ENCODE measurements at places on chromosomes 4 and X.

DNA sequence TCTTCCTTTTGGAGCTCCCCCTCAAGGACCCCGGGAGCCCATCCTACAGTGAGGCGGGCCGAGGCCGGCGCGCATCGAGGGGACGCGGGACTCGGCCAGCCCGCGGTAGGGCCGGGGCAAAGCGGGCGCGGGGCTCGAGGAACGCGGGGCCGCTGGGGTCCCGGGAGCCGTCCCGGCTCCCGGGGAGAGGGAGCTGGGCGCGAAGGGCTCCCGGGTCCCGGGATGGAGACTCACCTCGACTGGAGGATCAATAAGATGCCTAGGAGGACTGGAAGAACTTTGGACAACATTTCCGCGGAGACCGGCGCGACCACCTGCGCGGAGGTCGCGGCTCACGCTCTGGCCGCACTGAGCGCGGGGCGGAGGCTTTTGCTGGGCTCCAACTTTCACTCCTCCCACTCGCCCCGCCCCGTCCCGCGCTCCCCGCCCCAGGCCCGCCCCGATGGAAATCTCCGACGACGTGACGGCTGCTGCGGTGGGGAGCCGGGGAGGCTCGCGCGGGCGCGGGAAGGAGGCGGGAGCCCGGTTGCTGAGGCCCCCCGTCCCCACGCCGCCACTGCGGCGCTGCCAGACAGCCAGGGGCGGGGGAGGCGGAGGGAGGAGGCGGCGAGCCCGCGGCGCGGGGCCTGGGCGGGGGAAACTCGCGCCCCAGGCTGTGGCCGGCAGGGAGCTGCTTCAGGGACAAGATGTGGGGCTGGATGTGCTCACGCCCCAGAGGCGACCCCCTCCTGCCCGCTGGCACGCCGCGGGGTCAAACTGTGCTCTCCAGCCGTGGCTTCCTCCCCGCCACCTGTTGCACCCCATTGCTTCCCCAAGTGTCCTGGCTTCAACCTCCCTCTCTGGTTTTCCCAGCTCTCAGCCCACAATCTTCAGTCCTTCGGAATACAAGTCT, at the start of gene GABRE:
Gene GABRE (minus strand): TSS at position 341 of the 892 bp plus-strand sequence. CDS start 51 bp downstream, at position 290.
- no peak for DNase-seq

DNA sequence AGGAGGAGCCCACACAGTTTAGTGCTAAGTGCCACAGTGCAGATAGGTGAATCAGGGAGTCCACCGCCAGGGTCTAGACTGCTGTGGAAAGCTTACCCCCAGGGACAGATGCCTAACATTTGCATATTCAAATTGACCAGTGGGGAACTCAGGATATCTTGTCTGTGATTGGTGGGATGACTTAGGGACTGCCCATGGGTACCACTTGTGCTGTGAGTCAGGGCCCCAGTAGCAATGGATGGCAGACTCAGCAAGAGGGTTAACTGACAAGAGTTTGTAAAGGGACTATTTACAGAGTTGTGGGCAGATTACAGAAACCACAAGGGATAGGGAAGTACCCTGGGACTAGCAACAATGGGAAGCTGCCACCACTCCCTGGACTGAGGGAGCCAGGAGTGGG, 282.1 kb downstream of the BCOR start:
- DNase-seq: peak; percentile 85

DNA sequence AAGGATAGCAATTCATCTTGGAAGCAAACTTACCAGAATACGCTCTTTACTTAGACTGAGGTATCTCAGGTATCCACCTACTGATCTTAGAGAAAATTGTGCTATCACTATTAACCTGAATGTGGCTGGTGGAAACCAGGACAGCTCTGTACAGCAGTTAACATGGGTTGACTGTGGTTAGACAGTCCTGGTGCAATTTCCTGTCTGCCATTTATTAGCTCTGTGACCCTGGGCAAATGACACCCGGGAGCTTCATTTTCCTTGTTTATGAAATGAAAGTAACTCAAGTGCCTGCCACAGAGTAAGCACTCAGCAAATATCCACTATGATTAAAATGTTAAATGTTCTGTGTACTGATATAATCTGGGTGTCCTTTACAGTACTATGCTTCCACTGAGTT, 60.0 kb downstream of the SMC1A start:
- peak; percentile 86 for DNase-seq

DNA sequence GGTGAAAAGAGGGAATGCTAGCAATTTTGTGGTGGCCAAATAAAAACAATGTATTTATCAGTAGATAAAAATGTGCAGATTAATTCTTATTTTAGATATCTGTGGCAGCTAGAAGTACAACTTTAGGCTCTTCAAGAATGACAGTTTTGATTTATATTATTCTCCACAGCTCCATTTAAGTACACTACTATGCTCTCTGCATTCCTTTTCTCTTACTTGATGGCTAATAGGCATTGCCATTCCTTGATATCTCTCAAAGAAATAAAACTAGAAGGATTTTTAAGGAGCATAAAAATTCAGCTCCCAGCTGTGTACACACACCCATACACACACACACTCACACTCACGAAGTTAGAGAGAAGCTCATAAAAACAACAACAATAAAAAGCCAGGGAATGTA, 59.4 kb upstream of the H2AZ1 start:
- DNase-seq: no peak

DNA sequence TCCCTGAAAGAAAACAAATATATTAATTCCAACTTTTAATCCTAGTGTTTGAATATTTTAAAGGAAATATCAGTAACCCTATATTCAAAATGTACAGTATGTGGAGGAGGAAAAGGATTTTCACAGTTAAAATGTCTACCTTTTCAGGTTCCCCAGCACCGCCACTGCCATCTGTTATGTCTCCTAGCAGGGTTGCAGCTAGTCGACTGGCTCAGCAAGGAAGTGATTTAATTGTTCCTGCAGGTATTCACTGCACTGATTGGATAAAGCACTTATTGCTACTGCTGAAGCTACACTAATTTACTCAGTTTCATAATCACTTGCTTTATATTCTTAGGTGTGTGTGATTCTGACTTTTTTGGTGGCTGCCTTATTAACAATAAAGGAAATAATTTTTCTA, 65.5 kb upstream of the FHDC1 start:
- no peak for DNase-seq

DNA sequence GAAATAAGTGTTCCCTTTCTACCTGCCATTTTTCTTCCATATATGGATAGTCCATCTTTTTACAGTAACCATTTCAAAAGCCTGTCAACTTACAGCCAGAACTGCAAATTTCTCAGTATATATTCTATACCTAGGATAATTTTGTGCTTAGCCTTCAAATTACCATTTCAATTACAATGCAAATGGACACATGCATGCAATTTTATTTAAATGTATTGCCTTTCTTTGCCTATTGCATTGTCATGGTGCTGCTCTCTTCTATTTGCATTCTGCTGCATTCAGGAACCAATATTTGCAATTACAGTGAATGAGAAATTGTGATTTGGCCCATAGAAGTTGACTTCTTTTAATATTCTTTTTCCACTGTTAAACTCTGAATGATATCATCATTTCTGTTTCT, 1753.4 kb upstream of the TENM3 start:
- no peak for DNase-seq

Data from NB4 (cell line).